Foreskin keratinocyte (primary cell): ENCODE measurements at places on chromosomes 2 and 18. TPM values are rescaled to one million over a fixed set of nuclear protein-coding genes. Genes with fewer than 3 reads are reported as not detected.

LIPG gene
- 76.3 and 127 TPM in 2 replicates for total RNA-seq

LONRF2 gene
- total RNA-seq: not detected in 2 replicates

RFX8 gene
- total RNA-seq: 0.18 TPM in 1 of 2 replicates, not detected in the other

ARHGAP15 gene
- not detected in 2 replicates for total RNA-seq

ICOS gene
- total RNA-seq: not detected in 2 replicates

SMPD4 gene
- total RNA-seq: 60.2 and 63.4 TPM in 2 replicates

GPR75 gene
- total RNA-seq: 1.6 and 2.2 TPM in 2 replicates

GDF7 gene
- total RNA-seq: not detected in 2 replicates

THUMPD2 gene
- total RNA-seq: 11.7 and 12.9 TPM in 2 replicates

PAX3 gene
- not detected in 2 replicates for total RNA-seq

VWA3B gene
- total RNA-seq: 0.35 TPM in 1 of 2 replicates, not detected in the other

DNA sequence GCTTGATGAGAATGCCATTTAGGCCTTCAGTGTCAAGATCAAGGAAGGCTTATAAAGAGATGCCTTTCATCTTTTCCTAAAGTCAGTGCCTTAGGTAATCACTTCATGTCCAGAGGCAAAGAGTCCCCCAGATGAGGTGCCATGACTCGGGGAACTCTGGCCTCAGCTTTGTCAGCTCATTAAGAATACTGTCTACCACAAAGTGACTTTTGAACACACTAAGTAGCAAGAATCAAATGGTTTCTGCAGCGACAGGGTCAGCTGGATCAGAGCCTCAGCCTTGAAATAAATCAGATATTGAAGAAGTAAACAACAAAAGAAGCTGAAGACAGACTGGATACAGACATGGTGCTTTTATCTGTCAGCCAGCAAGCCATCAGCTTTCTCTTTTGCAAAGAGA, 120.1 kb upstream of the SLC39A10 start:
- no peak for DNase-seq

- DNase-seq: peak; percentile 26
These were observed 1.4 kb downstream of the RNF138 start for GRCh38 chr18:32093102-32093511.

DNA sequence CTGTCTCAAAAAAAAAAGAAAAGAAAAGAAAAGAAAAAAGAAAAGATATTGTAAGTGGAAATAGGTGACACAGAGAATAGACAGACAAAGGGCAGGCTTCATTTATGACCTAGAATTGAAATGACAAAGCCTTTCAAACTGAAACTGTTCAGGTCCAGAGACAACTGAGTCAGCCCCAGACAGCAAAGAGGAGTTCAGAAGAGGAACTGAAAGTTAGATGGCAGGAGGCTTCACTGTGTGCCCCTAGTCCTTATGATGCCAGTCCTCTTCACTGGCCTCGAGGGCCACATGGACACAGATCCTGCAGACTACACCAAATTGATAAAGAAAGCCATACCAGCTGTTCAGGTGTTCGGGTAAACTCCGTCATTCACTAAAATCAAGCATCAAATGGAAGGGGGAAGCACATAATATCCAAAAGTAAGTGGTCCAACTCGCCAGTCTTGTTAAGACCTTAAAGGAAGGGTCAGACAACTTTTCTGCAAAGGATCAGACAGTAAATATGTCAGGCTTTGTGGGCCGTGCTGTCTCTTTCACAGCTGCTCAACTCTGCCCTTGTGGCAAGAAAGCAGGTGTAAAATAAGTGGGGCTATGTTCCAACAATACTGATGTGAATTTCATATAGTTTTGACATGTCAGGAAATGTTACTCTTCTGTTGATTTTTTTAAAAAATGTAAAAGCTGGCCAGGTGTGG, 231.9 kb upstream of the MGAT5 start:
- DNase-seq: no peak

- DNase-seq: peak; percentile 26
These were observed 48.2 kb upstream of the PAPOLG start for GRCh38 chr2:60707750-60708371.

GRCh38 chr2:29317077-29317517, 201.9 kb downstream of the CLIP4 start:
- no peak for DNase-seq

DNA sequence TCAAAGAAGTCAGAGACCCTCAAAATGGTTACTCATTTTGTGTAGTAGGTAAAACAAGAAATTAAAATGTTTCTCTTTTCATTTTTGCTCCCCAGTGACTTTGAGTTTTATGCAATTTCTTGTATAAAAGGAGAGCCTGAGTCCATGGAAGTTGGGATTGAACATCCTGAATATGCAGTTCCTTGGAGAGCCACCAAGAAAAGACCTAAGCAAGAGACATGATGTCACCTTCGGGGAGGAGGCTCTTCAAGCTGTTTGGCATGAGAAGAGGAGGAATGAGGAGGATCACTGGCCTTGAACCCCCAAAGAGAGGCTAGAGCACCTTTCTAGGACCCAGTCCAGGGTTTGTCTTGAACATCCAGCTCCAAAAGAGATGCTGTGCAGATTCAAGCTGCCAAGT, 83.5 kb upstream of the STPG4 start:
- no peak for DNase-seq

- no peak for DNase-seq
These were observed 574.1 kb upstream of the ID2 start for GRCh38 chr2:8107621-8108378.

DNA sequence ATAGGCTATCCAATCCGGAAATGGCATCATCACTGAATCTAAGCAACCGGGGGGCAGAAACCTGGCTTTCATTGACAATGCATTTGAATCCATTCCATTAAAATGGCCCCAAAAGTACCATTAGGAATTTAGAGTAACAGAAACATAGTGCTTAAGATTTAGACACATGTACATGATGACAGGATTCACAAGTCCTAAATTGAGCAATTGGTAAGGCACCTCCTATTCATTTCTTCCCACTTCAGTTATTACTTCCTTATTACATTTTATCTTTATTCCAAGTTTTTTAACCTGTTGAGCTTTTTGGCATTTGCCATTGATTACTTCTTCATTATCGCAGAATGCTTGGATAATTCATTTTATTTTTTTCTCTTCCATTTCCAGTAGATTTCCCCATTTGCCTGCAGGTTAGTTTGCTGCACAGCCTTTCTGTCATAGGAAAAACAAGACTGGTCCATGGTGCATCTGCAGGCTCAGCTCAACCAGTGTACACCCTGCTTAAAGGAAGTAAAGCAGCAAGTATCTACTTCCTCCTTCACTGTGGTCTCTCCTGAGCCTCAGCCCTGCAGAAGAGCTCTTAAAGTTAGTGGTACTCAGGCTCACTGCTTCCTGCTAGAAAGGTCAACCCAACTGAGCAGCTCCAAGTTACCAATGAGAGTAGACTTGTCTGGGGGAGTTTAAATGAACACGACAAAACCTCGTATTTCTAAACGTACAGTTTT, 89.2 kb downstream of the DOCK10 start:
- no peak for DNase-seq

DNA sequence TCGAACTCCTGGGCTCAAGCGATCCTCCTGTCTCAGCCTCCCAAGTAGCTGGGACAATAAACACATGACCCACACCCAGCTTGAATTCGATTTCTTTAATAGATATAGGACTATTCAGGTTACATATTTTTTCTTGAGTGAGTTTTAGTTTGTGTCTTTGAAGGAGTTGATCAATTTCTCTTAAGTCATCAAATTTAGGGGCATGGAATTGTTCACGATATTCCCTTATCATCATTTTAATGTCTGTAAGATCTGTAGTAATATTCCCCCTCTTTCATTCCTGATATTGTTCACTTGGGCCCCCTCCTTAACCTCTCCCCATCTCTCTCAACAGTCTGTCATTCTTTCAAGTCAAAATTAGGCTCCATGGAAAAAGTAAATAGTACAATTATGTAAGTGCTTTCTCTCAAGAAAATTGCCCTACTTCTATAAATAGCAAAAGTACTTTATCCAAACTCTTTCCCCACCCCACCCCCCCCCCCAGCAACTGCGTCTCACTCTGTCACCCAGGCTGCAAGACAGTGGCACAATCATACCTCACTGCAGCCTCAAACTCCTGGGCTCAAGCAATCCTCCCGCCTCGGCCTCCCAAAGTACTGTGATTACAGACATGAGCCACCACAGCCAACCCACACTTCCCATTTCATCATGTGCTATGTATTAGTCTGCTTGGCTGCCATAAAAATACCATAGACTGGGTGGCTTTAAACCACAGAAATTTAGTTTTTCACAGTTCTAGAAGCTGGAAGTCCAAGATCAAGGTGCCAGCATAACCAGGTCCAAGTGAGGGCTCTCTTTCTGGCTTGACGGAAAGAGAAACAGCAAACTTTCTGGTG, 20.1 kb downstream of the WDR33 start:
- no peak for DNase-seq

GRCh38 chr2:184610891-184611290, 12.6 kb downstream of the ZNF804A start:
- no peak for DNase-seq

DNA sequence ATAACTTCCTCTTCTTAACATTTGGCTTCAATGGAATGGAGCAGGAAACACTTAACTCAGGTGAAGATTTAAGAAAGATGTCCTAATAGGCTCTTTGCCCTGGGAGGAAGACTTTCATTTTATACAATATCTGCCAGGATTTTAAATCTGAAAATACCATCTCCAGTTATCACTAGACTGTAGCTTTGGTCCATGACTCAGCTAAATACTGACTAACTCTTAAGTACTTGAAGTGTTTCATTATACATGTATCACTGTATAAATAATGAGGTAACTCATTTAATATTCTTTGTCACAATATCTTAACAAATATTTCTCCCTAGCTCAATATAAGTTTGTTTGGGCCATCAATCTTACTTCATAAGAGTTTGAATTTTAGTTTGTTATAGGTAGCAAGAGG, 34.7 kb downstream of the RBKS start:
- no peak for DNase-seq

DNA sequence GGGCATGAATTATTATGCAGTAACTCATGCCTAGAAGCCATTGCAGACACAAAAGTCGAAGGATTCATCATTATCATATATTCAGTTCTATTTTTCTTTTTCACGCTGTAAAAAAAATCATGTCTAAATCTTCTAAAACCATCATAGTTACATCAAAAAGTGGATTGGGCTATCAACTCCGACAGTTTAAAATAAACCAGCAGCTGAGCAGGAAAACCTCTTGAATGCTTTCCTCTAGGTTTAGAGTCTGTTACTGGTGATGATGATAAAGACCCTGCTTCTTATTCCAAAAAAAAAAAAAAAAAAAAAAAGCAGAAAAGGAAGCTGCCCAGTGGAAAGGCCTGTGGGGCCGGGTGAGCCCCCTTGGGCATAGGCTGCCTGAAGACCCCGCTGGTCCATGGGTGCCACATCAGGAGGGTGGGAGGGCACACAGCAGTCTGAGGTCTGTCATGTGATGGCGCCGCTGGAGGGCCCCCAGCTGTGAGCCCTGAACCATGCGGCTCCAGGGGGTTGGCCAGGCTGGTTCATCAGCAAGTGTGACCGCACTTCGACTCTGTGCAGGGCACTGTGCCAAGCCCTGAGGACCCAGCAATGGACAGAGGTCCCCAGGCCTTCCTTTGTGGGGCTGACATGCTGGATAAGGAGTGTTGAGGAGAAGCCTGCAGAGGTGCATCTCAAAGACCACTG, 199.6 kb downstream of the EIPR1 start:
- no peak for DNase-seq

GRCh38 chr2:154995361-154995760, 296.9 kb downstream of the KCNJ3 start:
- DNase-seq: no peak

DNA sequence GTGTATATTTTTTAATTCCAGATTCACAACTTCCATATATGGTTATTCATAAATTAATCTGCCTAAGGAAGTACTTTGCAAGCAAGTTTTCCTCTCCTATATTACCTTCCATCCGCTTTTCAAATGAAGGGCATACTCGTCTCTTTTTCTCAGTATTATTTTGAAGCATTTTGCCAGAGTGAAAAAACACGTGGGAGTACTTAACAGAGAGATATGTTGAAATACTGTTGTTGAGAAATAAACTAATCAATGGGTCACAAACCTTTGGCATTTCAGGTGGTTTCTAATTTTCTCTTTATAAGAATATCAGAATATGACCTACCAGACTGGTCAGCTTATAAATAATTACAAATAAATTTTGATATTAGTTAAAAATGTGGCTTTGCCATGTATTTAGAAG, 67.6 kb downstream of the CCDC102B start:
- no peak for DNase-seq

GRCh38 chr2:135945526-135945925, 39.9 kb downstream of the DARS1 start:
- DNase-seq: no peak

DNA sequence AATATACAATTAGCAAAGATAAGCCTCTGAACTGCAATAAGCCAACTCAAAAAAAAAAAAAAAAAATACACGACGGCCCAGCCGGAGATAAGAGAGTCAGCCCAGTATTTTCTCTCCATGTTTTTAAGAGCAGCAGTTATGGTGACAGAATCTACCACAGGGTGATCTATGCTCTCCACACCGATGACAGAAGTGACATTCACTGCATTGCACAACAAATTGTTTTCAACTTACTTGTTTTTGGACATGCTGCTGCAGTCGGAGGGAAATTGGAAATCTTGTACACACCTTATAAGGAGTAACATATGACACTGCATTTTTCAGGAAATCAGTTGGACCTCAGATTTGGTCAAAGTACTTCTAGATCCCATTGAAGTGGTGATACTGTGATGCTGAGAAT, 23.3 kb upstream of the APOB start:
- DNase-seq: no peak

- peak; percentile 82 for DNase-seq
These were observed 31.1 kb upstream of the ACTR3 start for GRCh38 chr2:113858764-113859163.

DNA sequence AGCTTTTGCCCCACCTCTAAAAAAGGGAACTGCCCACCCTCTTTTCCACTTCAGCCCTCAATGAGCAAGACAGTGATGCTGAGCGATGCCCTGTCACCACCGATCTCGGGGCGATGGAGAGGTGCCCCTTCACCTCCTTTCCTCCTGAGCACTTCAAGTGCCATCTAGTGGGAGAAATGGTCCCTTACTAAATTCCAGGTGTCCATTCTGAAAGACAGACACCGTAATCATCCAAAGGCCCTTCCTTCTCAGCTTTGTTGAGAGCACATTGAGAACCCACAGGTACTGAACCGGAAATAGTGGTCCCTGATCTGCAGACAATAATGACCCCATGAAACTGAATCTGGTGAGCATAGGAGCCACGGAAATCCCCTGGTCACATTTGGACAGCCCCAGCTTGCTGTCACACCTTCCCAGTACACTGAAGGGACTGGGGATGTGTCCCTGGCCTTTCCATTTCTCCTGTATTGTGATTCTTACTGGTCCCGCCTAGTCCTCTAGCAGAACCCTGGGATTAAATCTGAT, 38.5 kb downstream of the KCTD18 start:
- no peak for DNase-seq

GRCh38 chr2:198385856-198386255, 581.5 kb downstream of the PLCL1 start:
- DNase-seq: no peak

DNA sequence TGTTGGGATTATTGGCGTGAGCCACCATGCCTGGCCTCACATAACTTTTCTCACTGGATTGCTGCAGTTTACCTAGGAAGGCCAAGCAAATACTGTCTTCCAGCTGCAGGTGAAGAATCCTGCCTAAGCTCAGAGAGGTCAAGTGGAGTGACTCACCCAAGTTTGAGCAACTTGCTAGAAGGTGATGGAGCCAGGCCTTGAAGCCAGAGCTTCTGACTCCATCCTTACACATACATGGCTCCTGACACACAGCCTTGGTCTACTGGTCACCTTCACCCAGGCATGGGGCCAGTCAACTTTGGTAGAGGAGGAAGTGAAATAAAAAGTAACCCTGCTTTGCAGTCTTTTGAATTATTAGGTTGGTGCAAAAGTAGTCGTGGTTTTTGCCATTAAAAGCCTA, 93.5 kb downstream of the VWA3B start:
- DNase-seq: no peak
